Psoas muscle (tissue), 8 donors: ENCODE measurements at places on chromosomes 3 and 15.

GRCh38 chr15:62046078-62046743, 14.0 kb downstream of the VPS13C start:
- H3K36me3 ChIP-seq = no peaks in the 10 kb centered on the region
- peaks cover 8% of the 10 kb centered on the region for H3K4me1 ChIP-seq
- no peaks in the 10 kb centered on the region for H3K27me3 ChIP-seq

GRCh38 chr15:62847900-62848489, 194.6 kb upstream of the TPM1 start:
- peaks cover 9% of the 10 kb centered on the region for H3K4me1 ChIP-seq
- no peaks in the 10 kb centered on the region for H3K36me3 ChIP-seq
- peak; percentile 75 for DNase-seq
- H3K4me3 ChIP-seq = no peak overlapping the region

- no peaks in the 10 kb centered on the region for H3K4me1 ChIP-seq
- DNase-seq = no peak
- H3K4me3 ChIP-seq = no peak overlapping the region
These were observed 68.6 kb downstream of the DCLK3 start for GRCh38 chr3:36695769-36696137.

DNA sequence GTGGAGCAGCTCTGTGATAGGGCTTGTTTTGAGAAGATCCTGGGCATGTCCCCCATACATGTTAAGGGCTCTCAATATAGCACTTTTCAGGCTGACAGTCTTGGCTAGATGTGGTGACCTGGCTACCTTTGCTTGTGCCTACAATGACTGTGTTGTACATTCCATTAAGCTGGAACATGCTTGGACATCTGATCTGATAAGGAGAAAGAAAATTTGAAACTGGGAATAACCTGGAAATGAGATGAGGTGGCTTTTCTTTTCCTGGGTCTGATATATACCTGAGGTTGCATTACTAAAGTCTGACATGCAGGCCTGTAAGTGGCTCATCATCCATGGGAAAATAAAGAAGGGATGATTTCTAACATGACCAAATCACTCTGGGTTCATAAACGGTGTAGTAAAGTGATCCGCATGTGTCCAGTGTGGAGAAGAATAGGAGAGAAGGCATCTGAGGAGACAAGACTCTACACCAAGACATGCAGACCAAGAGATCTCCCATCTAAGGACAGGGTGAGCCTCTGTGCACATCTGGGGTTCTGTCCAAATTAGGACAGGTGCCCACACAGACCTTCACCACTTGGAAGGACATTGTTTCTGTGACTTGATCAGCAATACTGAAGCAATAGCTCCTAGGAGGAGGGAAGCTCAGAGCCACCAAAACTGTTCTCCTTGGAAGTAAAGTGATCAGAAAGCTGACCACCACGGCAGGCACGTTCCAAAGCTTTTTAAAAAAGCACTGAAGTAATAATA, 62.0 kb downstream of the KLHL6 start:
- DNase-seq = no peak
- H3K27me3 ChIP-seq = no peaks in the 10 kb centered on the region
- H3K4me1 ChIP-seq = peaks cover 27% of the 10 kb centered on the region
- no peaks in the 10 kb centered on the region for H3K36me3 ChIP-seq
- H3K27ac ChIP-seq = peak overlapping the region; percentile 36

DNA sequence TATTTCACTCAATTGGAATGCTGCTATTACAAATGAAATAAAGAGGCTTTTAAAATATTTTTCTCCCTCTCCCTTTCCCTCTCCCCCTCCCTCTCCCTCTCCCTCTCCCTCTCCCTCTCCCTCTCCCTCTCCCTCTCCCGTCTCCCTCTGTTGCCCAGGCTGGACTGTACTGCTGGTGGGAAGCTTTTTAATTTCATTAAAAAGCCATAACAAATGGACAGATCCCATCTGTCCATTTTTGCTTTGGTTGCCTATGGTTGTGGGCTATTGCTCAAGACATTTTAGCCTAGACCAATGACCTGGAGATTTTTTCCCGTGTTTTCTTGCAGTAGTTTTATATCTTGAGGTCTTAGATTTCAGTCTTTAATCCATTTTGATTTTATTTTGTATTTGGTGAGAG, 107.2 kb upstream of the LRRC3B start:
- no peak overlapping the region for H3K27ac ChIP-seq
- H3K4me3 ChIP-seq = no peak overlapping the region
- H3K36me3 ChIP-seq = no peaks in the 10 kb centered on the region

DNA sequence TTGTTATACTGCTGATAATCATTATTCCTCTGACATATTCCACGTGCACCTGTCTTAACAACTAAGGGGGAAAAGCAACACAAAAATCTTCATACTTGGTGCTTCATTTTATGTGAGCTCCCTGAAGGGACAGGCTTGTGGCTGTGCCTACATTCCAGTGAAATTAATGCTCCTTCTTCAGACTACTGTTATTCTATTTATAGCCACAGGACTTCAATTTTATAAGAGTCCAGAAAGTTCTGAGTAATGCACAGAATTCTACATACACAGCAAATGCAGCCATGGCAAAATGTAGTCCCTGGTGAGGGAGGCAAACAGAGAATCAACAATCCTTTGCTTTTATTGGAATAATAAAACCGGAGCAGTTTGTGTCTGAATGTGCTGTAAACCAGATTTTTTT, 417.1 kb downstream of the RBMS3 start:
- H3K4me3 ChIP-seq = no peak overlapping the region
- H3K36me3 ChIP-seq = no peaks in the 10 kb centered on the region
- no peaks in the 10 kb centered on the region for H3K27me3 ChIP-seq
- DNase-seq = no peak
- H3K4me1 ChIP-seq = peaks cover 34% of the 10 kb centered on the region

- no peak for DNase-seq
- H3K27ac ChIP-seq = no peak overlapping the region
- no peaks in the 10 kb centered on the region for H3K27me3 ChIP-seq
- no peak overlapping the region for H3K4me3 ChIP-seq
- no peaks in the 10 kb centered on the region for H3K36me3 ChIP-seq
- peaks cover 4% of the 10 kb centered on the region for H3K4me1 ChIP-seq
These were observed 36.1 kb downstream of the LSM3 start for GRCh38 chr3:14214764-14215163.

GRCh38 chr3:4930501-4930900, 48.7 kb upstream of the BHLHE40 start:
- no peak overlapping the region for H3K27ac ChIP-seq
- no peaks in the 10 kb centered on the region for H3K27me3 ChIP-seq
- DNase-seq = no peak
- H3K4me3 ChIP-seq = no peak overlapping the region
- no peaks in the 10 kb centered on the region for H3K36me3 ChIP-seq
